Mammary epithelial cell (primary cell): ENCODE measurements at places on chromosomes 2 and 18. TPM values are rescaled to one million over a fixed set of nuclear protein-coding genes. Genes with fewer than 3 reads are reported as not detected.

DNA sequence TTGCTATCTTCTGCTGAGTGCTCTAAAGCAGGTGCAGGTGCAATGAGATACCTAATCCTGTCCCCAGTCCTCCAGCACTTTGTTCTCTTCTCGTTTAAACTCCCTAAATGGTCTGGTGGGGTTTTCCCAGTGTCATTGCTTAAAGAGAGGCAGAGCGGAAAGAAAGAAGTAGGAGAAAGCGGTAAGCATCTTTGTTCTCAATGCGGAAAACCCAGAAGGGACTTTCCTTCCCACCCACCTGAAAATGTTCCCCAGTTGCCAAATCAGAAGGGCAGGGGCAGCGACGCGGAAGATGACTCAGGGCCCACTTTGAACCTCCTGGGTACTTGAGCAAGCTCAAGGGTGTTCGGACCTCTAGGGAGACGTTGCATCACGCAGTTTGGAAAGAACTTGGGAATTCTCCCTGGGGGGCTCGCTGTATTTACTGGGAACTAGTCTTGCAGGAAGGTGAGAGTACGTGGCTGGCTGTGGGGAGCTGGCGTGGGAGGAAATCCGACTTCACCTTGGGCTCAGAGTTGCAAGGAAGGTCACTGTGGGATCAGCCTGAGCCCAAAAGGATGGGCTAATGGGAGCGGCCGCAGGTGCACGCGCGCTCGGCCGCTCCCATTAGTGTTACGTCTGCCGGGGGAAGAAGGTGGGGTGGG, 589 bp upstream of the SGPP2 start:
- DNase-seq: peak; percentile 66

LRRTM4 gene
- not detected in 2 replicates for total RNA-seq

DNA sequence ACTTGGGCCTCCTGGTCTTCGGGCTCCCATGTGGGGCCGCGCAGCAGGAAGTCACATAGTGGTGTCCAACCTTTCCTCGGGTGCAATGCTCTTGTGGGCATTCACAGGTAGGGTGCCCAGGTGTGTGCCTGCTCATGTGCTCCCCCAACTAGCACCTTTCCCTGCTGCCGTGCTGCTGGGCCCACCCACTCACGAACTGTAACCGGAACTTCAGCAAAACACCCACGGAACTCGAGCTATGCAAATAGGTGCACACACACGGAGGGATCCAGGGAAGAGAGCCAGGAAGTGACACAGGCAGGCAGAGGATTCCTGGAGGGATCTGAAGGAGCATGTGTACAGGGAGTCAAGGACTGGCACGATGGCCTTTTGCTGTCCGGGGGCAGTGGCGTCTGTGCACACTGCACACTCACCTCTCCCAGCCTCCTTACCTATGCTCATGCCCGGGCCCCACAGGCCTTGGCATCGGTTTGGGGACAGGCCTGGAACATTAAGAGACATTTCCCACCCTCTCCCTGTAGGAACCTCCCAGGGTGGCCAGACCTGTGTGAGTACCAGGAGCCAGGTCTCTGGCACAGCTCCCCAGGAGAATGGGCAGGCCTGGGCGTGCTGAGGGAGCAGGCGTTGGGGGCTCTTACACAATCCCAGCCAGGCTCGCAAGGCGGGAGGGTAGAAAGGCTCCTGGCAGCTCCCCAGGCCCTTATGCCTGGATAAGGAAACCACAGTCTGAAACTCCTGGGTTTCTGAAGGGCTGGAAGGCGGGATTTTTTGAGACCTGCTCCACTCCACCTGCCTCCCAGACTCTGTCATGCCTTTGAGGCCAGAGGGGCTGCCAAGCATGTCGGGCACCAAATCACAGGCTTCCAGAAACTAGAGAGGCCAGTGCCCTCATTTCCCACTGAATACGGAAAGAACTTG, 6.6 kb upstream of the PTMA start:
- DNase-seq: peak; percentile 93

SERPINB12 gene
- not detected in 2 replicates for total RNA-seq

DNA sequence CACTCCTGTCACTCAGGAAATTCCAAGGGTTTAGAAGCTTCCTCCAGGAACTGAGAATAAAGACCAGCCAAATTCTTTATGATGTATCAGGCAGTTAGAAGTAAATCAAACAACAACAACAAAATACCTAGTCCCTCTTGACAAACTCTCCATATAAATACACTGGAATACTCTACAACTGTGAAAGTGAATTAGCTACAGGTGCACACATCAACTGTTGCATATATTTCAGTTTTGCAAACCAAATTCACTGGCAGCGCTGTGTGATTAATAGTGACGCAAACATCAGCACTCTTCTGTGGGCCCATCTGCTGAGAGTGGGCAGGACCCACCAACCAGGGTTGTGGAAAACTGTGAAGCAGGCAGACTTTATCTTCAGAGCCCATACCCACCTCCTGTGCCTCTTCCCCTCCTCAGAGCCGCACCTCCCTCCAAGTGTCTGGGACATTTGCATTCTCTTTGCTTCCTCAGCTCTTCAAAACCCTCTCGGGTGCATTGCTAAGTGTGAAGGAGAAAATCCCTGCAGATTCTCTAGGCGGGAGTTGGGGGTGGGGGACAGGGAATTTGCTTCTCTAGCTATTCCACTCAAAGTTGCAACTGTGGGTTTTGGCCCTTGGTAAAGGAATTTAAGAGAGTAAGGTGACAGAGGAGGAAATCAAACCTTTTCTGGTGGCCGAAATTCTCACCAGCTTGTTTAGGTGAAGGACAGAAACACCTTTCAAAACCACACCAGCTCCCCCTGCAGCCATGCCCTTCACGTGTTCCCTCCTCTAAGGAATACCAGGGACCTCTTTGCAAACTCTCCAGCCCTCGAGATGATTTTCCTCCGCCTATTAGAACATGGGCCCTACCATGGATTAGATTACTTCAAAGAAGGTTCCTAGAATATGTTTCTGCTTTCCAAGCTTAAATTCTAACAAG, 119.3 kb downstream of the MRO start:
- DNase-seq: no peak

- DNase-seq: no peak
Observed at GRCh38 chr2:235569837-235570236, 76.0 kb downstream of the AGAP1 start.
